ENCODE measurements at places on chromosomes 11 and 22. TPM values are rescaled to one million over a fixed set of nuclear protein-coding genes. Genes with fewer than 3 reads are reported as not detected.

DNA sequence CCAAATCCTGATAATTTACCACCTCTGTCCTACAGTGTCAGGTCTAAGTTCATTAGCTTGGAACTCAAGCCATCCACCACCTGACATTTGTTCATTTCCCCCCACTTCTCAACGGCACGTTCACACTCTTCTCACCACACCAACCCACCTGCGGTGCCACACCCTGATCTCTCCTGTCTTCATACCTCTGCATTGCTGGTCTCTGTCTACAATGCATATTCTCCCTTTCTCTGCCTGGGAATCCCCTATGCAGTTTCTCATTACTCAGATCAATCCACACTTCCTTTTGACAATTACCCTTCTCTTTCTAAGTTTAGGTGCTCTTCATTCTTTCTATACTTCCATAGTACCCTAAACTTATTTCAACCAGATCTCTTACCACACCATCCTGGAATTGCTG lies 20.4 kb upstream of the EMSY start:
- no peak for DNase-seq

LRP4 gene
- 9.6 TPM for total RNA-seq

DNA sequence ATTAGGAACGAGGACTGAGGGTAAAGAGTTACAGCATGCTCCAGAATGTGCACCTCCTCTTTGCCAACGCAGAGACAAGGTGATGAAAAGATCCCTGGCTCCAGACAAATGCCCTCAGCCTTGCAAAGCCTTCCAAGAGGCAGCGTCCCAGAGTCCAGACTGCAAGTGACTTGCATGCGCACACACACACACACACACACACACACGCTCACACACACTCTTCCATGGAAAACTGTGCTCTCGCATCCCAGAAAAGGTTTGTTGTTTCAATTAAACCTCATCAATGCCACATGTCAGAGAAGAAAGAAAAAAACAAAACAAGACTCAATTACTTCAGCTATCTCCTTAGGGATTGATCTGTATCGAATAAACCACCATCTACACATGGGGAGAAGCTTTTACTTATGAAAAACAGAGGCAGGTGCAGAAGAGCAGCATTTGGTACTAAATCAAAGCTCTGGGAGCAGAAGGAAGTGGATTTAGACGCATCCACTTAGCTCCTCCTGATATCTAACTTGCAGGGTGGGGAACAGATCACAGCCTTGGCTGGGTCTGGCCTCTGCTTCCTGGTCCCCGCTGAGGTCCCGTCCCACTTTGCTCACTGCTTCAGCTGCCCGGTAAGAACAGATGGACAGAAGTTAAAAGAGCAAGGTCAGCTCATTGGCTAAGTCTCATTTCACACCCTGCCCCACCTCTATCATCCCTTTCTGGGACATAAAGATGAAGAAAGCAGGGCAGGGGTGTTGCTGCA lies 249.8 kb upstream of the BLID start:
- no peak for DNase-seq

GRCh38 chr11:91435694-91436395 lies 788.8 kb upstream of the FAT3 start:
- peak; percentile 2 for DNase-seq

GRCh38 chr11:83061883-83062282 lies 9.8 kb downstream of the RAB30 start:
- DNase-seq: no peak

DNA sequence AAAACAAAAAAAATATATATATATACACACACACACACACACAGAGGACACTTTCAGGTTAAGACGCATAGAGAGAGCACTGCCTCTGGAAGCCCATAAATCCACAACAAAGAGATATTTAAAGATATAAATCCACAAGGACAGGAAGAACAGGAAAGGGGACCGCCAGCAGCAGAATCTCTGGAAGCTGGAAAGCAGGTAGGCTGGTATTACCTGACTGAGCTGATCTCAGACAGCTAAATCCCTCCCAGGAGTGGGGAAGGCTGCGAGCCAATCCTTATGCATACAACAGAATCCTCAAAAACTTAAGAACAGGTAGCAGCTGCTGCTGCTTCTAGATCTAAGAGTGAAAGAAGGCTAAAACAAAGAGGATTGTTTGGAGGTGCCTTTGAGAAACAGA lies 1.8 kb upstream of the MCAT start:
- DNase-seq: no peak

CCDC157 gene
- 2.6 TPM for total RNA-seq

- no peak for DNase-seq
These were observed 72.4 kb upstream of the FGF3 start for GRCh38 chr11:69891421-69892236.

- DNase-seq: no peak
These were observed 147.0 kb downstream of the APOL5 start for GRCh38 chr22:35864545-35865165.

Data from myocyte (in vitro differentiated cells).